ENCODE measurements at places on chromosomes 4 and X.
A peak's percentile ranks its signal among the peaks of the same experiment; 100 is the strongest.

DNA sequence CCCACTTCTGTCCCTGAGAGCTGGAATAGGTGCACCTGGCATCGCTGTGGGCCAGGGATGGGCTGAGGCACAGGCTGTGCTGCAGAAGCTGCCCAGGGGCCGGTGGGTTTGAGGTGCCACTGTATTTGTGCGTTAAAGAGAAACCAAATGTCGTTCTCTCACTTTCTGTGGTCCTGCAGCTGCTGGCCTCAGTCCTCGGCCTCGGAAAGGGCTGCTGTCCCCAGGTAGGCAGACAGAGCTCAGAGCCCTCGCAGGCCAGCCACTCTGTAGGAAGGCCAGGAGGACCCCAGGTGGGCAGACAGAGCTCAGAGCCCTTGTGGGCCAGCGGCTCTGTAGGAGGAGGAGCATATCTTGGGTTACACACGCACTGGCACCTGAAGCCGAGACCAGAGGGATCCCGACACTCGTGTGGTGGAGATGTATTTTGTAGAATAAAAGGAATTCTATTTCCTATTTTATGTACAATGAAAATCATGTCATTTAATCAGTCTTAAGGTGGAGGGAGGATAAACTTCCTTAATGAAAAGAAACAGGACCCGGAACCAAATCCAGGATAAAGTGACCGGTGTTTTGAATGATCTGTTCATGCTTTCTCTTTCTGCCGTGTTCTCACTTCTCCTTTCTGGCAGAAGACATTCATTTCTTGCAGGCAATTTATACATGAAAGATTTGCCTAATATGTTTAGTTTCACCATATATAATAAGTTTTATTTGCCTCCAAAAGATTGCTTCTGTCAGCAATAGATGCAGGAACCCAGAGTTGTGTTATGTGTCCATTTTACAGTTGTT lies 54.4 kb upstream of the HGFAC start:
- DNase-seq: no peak

DNA sequence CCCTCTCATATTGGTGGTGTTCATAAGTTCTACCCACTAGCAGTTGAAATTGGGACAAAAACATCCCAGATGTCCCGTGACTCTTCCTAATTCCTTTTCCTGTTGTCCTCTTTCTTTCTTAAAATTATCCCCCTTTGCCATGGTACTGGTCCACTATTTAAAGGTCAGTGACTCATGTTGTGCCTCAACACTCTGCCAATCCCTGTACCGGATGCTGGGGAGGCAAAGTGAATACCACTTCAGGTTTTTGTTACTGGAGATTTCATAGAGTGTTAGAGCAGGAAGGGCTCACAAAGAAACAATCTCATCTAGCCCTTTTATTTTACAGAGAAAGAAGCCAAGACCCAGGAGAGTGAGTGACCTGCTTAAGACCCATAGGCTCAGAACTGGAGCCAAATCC lies 24.6 kb downstream of the SEPTIN11 start:
- no peak for DNase-seq

GRCh38 chr4:48131736-48132135 lies 2.3 kb downstream of the TXK start:
- no peak for DNase-seq

- peak; percentile 74 for DNase-seq
Observed at GRCh38 chrX:24081661-24082154, 27.0 kb downstream of the EIF2S3 start.

DNA sequence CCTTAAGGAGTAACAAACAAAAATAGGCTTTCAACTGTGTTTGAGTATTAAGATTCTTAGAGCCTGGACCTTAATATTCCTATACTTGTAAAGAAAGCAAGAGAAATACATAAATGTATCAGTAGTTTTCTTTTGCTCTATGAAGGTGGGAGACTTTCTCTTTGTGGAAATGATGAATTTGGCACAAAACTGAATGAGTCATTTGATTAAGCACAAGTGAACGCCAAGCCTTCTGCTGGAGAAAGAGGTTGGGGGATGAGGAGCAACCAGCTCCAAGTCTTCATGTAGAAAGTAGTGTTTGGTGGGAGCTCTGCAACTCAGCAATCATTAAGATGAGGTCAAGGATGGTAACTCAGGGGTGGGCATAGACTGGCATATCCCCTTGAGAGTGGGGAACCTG lies 49.6 kb downstream of the MEPE start:
- no peak for DNase-seq

All from activated CD4-positive, alpha-beta T cell treated with anti-CD3 and anti-CD28 coated beads for 36 hours (primary cell).